ENCODE measurements at places on chromosomes 11 and 22.

GRCh38 chr11:10926801-10927211 lies 69.0 kb upstream of the ZBED5 start:
- no peak for DNase-seq

GRCh38 chr11:32919338-32919737 lies 26.7 kb downstream of the QSER1 start:
- no peak for DNase-seq

GRCh38 chr11:129917231-129917630 lies 21.9 kb upstream of the NFRKB start:
- DNase-seq: no peak

DNA sequence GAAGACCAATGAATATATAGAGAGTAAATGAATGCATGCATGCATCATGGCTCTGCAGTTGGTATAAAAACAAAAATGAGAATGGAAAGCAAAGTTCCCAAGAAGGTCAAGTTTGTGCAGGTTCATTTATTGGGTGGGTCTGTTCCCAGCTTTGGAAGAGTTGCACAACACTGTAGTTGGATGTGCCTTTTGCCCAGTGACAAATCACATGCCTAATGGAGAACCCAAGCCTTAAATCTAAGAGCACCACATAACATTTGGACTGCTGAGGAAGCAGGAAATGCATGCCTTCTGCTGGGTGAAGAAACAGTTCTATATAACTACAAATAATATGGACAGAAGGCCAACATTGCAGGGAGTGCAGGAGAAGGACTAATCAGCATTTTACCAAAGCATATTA lies 30.6 kb downstream of the PRCP start:
- no peak for DNase-seq

- DNase-seq: no peak
These were observed 15.6 kb downstream of the GRAMD4 start for GRCh38 chr22:46635756-46636155.

- DNase-seq: no peak
These were observed 45.0 kb downstream of the EIF3F start for GRCh38 chr11:8032122-8032521.

DNA sequence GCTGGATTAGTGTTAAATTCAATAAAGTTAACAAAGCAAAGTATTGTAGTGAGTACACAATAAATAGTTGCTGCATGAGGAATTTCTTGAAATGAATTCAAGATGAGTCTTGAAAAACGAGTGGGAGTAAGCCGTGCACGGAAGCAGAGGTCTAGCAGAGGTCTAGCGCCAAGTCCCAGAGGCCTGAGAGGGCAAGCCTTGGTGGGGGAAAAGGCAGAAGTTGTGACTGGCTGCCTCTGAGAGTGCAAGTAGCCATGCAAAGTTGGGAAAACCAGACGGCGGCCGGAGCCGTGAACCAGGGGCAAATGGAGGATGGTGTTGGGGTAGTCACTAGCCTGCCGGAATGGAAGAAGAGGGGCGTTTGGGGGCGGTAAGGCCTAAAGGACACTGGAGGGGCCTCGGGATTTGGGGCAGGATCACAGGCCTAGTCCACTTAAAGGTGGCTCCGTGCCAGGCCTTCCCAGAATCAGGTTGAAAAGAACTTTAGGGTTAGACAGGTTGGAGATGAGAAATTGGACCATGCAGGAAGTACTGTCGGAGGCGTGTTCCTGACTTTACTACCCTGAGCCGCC lies 379 bp upstream of the SLC3A2 start:
- no peak for DNase-seq

- no peak for DNase-seq
These were observed 59.5 kb upstream of the PHF21A start for GRCh38 chr11:46180736-46181135.

DNA sequence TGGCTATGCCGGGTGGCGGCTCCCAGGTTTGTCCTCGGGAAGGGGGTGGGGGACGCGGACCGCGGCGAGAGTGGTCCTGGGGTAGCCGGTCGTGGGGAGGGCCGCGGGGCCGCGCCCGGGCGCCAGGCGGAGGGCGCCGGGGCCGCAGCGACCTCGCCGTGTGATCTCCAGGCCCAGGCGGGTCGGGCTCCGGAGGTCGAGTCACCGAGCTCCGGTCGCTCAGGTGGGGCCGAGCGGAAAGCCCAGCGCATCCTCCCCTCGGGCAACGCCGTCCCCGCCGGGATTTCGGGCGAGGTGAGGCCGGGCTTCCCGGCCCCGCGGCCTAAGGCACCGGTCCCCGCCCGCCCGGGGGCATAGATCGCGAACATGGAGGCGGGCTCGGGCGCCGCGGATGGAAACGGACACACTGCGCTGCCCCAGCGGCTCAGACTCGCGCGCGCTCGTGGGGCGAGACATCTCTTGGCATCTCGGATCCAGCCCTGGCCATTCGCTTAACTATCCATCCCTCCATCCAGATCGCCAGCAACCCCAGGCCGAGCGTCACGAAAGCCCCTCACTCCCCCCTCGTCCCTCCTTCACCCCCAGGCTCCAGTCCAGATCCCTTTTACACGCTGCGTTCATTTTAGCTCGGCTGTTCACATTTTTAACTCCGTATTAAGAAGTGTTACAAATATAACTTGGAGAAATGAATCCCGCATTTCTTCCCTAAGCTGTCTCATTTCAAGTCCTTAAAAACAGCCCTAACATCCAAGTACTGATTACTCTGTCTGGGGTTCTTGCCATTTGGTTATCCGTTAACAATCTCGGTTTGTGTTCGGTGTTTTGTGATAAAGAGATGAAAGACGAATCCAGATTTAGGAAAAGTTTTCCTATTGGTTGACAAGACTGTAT lies 460 bp downstream of the ZC3H12C start:
- DNase-seq: no peak

DNA sequence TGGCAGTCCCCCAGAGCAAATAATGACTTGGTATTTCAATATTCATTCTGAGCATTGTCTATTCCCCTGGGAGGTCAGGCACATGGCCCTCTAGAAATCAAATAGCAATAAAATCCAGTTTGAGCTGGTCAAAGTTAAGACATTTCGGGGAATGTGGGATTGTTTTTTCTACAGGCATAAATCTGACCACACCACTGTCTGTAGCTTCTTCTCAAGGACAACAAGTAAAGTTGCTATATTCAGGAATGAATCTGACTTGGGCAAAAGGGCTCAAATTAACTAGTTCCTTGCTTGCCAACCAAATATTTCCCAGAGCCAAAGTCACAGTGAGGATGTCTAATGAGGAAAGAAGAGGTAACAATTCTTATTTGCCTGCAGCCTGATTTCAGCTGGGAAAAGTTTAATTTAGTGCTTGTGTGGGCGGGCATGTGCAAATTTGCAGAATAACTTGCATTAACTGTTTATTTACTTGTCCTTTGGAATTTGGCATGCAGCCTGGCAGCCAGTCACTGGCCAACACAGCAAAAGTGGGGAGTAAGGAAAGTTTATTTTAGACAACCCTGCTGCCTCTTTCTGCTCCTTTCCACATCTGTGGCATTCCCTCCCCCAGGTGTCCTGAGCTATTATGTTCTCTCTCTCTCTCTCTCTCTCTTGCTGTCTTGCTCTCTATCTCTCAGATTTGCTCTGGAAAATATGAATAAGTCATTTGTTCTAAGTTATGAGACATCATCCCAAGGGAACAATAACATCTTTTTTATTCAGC lies 51.2 kb upstream of the ARHGAP20 start:
- no peak for DNase-seq

DNA sequence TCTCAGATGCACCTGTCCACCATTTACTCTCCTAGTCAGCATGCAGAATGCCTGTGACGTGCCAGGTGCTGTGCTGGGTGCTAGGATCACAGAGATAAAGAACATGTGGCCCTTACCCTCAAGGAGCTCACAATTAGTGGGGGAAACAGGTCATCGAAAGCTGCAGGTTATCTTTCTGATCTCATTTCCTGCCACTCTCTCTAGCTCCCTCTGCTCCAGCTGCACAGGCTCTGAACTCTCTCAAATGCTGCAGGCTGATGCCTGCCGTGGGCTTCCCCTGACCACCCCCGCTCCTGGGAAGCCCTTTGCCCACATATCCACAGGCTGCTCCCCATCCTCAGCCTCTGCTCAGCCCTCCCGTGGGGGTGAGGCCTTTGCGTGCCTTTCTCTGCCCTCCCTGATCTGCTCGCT lies 29.6 kb downstream of the SHANK3 start:
- no peak for DNase-seq

GRCh38 chr22:41578818-41579217 lies 10.8 kb downstream of the PMM1 start:
- DNase-seq: no peak

GRCh38 chr22:24978308-24978707 lies 25.8 kb downstream of the KIAA1671 start:
- DNase-seq: no peak
